ENCODE measurements at places on chromosomes 4 and X. TPM values are rescaled to one million over a fixed set of nuclear protein-coding genes. Genes with fewer than 3 reads are reported as not detected.
A peak's percentile ranks its signal among the peaks of the same experiment; 100 is the strongest.

Gene SSX2B
- not detected for total RNA-seq

Gene RASGEF1B
- total RNA-seq = 24.8 TPM

Gene CLDN2
- total RNA-seq = 2.9 TPM

Gene PPEF2
- total RNA-seq = not detected

Gene NCAPG
- 3.0 TPM for total RNA-seq

Gene PQBP1
- 68.2 TPM for total RNA-seq

Gene GAGE13
- not detected for total RNA-seq

Gene TCP11X2
- total RNA-seq = not detected

- no peak for DNase-seq
Measured at GRCh38 chr4:117968606-117969005, 65.7 kb upstream of the NDST3 start.

DNA sequence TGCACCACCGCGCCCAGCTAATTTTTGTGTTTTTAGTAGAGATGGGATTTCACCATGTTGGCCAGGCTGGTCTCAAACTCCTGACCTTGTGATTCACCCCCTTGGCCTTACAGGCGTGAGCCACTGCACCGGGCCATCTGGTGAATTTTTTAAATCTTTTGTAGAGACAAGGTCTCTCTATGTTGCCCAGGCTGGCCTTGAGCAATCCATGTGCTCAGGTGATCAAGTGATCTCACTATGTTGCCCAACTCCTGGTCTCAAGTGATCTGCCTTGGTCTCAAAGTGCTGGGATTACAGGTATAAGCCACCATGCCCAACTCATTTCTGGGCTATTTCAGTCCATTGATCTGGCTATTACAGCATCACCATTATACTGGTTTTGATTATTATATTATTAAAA, 22.2 kb upstream of the GALNT7 start:
- no peak for DNase-seq

GRCh38 chr4:75036046-75036830, 103.3 kb downstream of the PARM1 start:
- DNase-seq = no peak

DNA sequence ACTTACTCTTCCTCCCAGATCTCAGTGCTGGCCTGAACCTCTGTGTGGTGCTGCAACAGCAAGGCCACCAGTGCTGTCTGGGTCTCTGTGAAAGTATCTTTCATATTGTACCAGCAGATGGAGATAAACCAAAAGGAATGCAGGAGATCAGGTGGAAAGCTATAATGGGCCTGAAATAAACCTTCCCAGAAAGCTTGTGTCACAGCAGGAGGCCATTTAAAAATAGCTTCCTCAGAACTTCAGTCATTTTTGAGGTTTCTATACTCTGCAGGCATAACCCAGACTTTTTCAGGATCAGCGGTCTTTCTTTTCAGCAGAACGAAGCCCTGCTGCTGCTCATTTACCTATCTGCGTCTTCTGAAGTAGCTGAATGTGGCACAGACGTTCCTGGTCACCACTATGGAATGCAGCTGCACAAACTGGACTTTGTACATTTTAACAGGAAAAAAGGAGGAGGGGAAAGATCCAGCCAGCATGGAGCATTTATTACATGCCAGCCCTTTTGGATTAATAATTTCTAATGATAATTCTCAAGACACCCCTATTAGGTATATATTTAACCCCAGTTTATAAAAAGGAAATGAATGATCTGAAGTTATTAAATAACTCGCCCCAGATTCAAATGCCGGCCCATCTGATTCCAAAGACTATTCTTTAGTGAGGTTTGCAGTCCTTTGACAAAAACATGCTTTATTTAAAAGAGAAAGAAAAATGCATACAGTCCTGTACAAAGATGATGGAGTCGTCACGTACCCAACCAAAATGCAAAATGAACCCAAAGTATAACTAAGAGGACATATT, 119.7 kb downstream of the NFKB1 start:
- DNase-seq = peak; percentile 65

DNA sequence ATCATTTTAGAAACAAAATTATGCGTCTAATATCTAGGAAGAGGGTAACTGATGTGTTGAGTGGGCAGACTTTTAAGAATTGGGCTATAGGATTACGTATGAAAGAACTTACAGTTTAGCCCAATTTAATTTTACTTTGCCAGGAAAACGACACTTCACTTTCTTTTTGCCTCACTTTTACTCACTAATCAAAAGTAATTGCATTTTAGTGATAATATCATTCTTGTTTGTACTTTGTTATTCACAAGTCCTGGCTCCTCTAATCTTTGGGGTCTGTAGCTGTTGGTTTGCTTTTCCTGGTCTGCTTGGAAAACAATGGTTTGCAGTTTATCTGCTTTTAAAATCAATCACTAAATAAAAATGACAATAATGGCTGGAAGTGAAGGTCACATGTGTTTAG, 2.9 kb upstream of the ARX start:
- no peak for DNase-seq

GRCh38 chr4:95388911-95389310, 159.9 kb downstream of the UNC5C start:
- no peak for DNase-seq

- no peak for DNase-seq
Measured at GRCh38 chrX:45447331-45447730, 246.7 kb upstream of the DIPK2B start.

GRCh38 chrX:45794323-45794994, 593.8 kb upstream of the DIPK2B start:
- no peak for DNase-seq

DNA sequence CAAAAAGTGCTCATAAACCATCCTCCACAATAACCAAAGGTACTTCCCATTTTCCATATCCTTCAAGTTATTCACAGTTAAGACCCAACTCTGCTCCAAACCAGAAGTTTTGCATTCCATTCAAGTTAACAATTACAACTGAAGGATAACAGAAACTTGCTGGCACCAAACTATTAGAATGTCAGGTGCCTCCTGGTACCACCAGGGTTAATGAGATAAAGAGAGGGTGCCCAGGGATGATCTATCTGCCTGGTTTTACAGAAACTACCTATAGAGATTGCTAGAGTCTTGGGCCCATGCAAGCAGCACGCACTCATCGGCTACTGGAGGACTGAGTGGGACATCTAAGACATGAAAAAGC, 114.6 kb downstream of the RBM47 start:
- DNase-seq = no peak

- no peak for DNase-seq
Measured at GRCh38 chr4:150939530-150939929, 75.6 kb downstream of the LRBA start.

DNA sequence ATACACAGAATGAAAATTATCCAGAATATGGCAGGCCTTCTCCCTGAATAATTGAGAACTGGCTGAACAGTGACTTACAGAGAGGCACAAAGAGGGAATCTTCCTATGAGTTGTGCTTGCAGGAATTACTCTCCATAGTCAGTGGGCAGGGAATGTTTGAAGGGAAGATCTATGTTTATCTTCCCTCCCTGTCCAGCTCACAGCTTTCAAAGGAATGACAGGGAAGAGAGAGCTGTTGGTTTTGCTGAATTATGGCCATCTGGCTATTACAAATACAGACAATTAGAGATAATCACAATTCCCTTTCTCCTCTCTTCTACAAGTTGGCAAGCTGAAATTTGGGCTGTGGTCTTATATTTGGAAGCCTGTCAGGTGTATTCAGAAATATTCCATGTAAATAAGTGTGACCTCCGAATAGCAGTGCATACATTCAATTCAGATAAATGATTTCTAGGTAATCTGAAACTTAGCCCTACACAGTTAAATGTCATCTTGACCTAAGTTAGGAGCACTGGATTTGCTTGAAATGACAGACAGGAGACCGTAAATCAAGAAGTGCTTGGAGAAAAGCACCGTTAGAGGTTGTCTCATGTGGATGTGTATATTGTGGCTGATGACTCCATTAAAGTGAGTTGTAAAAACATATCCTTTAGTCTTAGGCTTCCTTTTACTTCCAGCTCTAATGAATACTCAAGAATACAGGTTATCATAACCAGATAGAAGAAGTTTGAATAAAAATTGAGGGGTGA, 136.8 kb downstream of the C4orf33 start:
- no peak for DNase-seq

- no peak for DNase-seq
Measured at GRCh38 chr4:145860446-145860845, 78.2 kb downstream of the ZNF827 start.

DNA sequence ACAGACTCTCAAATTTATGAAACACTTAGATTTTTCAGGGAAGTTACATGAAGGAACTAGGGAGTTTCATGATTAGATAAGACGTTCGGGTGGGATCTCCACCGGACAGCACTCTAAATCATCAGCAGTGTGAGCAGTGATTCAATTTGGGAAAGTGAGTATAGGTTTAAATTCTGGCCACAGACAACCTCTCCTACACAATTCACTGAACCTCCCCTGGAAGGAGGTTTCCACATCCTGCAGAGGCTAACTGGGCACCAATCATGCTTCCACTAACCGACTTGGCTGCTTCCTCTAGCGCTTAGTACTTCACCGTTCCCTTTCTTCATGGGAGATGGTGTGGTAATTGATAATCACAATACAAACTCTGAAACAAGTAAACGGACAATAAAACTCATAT, 5.6 kb downstream of the CXCL9 start:
- no peak for DNase-seq

GRCh38 chrX:103637604-103638338, 9.0 kb downstream of the TCEAL1 start:
- no peak for DNase-seq

All from left lung (tissue), 14 donors.